Stimulated activated CD8-positive, alpha-beta memory T cell treated with anti-CD3 and anti-CD28 coated beads, Interleukin-7, amount 100 ng/mL, for 24 hours (primary cell): ENCODE measurements at places on chromosomes 4 and X.
A peak's percentile ranks its signal among the peaks of the same experiment; 100 is the strongest.

- no peak for DNase-seq
These were observed 30.9 kb downstream of the RNF150 start for GRCh38 chr4:141102367-141102766.

- no peak for DNase-seq
These were observed 199.9 kb upstream of the ATP6AP2 start for GRCh38 chrX:40380655-40381488.

DNA sequence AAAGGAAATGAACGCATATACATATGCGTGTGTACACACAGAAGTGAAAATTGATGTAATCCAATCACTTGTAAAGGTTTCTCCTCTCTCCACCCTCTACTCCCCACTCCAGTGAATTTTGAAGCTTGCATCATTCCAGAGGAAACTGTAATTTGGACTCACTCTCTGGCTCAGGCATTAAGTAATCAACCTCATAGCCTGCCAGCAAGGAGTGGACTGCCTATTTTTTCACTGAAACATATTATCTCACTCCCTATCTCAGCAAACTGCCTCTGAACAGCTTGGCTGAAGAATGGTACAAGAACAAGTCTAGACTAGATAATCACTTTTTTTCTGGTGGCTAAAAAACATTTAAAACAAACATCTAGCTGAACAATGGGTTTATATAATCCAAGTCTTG lies 124.2 kb downstream of the C4orf51 start:
- DNase-seq: no peak

DNA sequence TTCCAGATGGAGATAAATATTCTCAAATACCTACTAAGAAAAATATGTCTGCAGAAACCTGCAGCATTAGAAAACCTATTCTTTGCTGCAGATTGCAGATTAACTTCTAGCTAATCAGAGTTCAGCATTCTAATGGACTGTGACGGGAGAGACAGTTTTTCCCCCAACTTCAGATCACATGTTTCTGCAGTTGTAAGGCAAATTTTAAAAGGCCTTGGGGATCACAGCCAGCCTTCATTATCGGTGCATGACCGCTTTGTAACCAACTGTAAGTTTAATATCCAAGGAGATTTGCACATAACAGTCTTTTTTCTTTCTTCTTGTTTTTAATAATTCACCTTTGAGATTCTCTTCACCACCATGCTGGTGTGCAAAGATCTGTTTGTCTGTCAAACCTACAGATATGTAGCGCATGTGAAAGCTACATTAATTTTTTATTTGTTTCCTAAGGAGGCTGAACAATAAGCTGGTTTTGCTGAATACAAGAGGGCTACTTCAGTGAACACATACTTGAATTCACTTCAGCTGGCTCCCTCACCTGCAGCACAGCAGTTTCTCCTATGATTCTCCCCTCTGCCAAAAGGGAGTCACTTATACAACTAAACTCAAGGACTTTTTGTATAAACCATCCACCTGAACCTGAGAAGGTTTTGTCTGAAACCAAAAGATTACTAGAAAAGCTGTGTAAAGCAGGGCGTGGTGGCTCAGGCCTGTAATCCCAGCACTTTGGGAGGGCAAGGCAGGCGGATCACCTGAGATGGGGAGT lies 488.5 kb downstream of the RPA4 start:
- no peak for DNase-seq

GRCh38 chr4:21890231-21890630 lies 58.3 kb downstream of the KCNIP4 start:
- no peak for DNase-seq

DNA sequence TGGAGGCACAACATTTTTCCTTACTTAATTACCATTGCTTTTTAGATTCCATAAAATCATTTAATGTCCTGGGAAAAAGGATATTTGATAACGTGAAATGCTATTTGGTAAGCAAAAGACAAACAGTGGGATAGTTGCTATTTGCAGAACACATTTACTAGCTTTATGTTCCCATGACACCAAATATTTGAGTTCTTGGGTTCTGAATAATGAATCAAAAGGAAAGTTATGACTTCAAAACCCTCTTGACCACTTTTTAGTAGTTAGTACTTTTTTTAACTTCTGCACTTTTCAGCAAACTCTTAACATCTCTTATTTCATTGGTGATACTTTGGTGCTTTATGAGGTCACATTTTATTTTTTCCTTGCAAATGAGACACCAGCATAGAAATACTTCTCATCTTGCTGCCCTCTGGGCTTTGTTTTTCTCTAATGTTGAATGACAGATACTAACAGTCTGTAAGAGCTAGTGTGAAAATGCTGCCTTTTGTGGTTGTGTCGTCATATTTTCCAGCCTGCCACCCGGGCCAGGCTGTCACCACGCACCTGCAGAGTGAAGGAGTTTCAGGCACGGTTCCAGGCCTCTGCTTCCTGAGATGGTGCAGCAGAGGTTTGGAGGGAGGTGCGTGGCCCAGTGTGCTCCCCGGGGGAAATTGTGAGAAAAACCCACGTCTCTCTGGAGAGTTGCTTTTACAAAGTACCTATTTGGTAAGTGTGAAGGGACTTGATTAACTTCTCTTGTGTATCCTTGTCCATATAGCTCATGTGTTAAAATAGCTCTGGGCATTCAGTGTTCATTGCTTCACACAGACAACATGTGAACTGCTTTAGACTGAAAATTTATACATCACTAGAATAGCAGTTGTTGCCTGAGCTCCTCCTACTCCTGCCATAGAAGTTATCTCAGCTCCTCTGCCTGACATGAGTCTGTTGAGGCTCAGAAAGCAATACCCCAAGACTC lies 34.7 kb downstream of the MSL3 start:
- no peak for DNase-seq

DNA sequence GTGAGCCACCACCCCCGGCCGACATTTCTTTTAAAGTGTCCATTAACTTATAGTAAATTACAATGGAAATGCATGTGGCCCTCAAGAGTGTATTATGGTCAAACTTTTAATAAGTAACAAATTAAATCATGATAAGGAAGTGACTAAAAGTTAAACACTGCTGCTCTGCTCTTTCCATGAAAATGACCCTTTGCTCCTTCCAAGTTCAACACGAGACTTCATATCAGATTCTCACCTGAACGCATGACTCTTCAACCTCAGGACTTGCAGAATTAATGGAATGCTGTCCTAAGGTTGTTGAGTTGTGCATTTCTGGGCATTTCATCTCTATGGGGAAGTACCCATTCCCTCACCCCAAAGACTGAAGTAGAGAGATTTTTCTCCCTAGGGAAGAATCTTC lies 27.1 kb downstream of the AWAT2 start:
- DNase-seq: no peak

DNA sequence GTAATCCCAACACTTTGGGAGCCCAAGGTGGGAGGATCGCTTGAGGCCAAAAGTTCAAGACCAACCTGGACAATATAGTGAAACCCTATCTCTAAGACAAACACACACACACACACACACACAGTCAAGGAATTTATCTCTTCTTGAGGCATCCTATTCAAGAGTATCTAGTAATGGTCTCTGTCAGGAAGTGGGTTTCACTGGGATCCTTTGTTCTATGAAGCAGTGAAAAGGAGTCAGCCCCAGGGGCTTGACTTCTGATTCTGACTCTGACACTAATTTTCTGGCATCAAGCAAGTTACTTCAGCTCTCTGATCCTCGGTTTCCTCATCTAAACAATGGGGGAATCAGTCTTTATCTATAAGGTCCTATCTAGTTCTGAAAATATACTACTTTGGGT lies 34.8 kb downstream of the UTP14A start:
- no peak for DNase-seq

GRCh38 chrX:23511793-23512192 lies 155.5 kb upstream of the PRDX4 start:
- DNase-seq: no peak

DNA sequence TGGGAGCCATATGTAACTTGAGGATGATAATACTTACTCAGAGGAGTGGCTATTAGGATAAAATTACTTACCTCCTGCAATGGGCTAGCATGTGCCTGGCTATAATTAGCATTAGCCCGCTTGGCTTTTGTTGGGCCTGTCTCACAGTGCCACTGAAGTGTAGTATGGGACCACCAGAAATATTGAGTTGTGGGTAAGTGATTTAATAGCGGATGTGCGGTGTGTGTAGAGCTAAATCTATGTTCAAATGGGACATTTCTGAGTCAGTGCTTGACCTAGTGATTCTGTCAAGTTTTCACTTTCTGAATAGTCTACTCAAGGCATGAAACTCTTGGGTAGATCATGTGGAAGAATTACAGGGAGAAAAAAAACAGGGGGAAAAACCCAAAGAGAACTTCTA lies 3.5 kb upstream of the CLNK start:
- no peak for DNase-seq

- DNase-seq: peak; percentile 53
These were observed 10.3 kb downstream of the ATP5ME start for GRCh38 chr4:663438-664428.

- no peak for DNase-seq
These were observed 123.3 kb downstream of the SLC10A7 start for GRCh38 chr4:146398404-146398803.

DNA sequence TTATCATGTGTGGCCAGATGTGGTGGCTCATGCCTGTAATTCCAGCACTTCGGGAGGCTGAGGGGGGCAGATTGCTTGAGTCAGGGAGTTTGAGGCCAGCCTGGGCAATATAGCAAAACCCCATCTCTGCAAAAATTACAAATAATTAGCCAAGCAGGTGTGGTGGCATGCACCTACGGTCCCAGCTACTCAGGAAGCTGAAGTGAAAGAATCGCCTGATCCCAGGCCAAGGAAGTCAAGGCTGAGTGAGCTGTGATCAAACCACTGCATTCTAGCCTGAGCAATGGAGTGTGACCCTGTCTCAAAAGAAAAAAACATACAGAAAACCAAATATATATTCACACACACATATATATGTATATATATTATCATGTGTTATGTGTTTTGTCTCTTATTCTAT lies 15.0 kb downstream of the APELA start:
- DNase-seq: no peak

DNA sequence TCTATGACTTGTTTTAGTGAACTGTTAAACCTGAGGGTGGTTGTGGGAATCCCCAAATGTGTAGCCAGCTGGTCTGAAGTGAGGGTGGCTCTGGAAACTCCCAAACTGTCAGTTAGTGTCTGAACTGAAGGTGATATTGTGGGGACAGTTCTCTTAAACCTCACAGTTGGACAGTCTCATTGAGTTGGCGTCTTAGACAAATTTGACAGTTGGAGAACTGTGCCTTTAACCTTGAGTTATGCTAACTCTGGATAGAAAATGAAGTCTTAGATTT lies 20.7 kb upstream of the CTSO start:
- no peak for DNase-seq

GRCh38 chrX:40543661-40544328 lies 37.0 kb upstream of the ATP6AP2 start:
- no peak for DNase-seq

- DNase-seq: no peak
These were observed 26.3 kb upstream of the TMEM131L start for GRCh38 chr4:153439831-153440230.

DNA sequence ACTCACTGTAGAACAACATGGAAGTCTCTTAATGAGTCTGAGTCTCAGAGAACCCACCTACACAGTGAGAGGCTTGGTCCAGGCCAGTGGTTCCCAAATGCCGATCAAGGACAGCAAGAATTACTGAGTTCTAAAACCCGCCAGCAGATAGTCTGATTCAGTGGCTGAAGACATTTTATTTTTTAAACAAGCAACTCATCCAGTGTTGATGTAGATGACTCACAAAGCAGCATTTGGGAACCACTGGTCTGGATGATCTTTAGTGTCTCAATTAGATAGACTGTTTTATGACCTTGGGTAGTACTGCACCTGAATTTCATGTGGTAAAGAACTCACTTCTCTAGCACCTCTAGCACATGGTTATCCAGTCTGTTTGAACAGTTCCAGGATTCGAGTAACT lies 193.6 kb downstream of the FBXW7 start:
- DNase-seq: no peak

DNA sequence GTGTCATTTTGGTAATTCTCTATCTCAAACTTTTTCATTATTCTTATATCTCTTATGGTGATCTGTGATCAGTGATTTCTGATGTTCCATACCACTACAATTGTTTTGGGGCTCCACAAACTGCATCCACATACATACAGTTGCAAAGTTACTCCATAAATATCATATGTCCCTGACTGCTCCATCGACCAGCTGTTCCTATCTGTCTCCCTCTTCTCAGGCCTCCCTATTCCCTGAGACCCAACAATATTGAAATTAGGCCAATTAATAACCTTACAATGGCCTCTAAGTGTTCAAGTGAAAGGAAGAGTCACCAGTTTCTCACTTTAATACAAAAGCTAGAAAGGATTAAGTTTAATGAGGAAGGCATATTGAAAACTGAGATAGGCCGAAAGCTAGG lies 108.7 kb downstream of the ANAPC10 start:
- no peak for DNase-seq

- no peak for DNase-seq
These were observed 161.0 kb downstream of the CPEB2 start for GRCh38 chr4:15163284-15163645.

DNA sequence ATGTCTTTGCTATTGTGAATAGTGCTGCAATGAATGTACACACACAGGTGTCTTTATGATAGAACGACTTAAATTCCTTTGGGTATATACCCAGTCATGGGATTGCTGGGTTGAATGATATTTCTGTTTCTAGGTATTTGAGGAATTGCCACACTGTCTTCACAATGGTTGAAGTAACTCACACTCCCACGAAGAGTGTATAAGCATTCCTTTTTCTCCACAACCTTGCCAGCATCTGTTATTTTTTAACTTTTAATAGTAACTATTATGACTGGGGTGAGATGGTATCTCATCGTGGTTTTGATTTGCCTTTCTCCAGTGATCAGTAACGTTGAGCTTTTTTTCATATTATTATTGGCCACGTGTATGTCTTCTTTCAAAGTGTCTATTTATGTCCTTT lies 17.6 kb upstream of the DCUN1D4 start:
- no peak for DNase-seq

DNA sequence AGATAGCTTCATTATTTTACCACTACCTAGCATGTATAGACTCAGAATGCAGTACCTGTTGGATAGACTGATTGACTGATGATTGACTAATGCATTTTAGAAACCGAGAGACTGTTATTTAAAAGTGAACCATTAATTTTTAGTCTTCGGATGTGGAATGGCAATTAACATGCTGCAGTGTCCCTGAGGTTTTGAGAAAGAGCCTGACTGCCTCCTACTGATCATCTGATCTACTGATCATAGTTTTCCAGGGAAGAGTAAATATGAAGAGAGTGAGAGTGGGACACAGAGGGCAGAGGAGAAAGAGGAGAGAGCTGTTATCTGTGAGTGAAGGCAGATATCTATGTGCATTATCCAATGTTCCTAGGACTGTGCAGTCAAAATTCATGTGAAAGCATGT lies 764.7 kb downstream of the TRIML1 start:
- no peak for DNase-seq

GRCh38 chrX:13000301-13000811 lies 25.4 kb downstream of the TMSB4X start:
- no peak for DNase-seq

GRCh38 chrX:42714981-42715700 lies 62.8 kb downstream of the PPP1R2C start:
- peak; percentile 1 for DNase-seq

GRCh38 chrX:135114392-135114791 lies 5.9 kb downstream of the ETDB start:
- no peak for DNase-seq
